ENCODE measurements at places on chromosomes 12 and 14.

DNA sequence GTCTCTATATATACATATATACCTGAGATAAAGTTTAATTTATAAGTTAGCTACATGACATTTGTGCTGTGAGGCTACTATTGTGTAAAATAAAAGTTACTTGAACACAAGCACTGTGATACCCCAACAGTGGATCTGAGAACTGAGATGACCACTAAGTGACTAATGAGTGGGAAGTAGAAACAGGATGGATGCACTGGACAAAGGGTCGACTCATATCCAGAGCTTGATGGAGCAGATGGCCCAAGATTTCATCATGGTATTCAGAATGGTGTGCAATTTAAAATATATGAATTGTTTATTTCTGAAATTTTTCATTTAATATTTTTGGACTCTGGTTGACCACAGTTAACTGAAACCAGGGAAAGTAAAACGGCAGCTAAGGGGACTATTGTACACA is 908.6 kb upstream of the MDGA2 start:
- no peaks in the 10 kb centered on the region for H3K4me1 ChIP-seq
- H3K4me3 ChIP-seq: no peak overlapping the region
- H3K27ac ChIP-seq: no peak overlapping the region
- peak; percentile 88 for DNase-seq

DNA sequence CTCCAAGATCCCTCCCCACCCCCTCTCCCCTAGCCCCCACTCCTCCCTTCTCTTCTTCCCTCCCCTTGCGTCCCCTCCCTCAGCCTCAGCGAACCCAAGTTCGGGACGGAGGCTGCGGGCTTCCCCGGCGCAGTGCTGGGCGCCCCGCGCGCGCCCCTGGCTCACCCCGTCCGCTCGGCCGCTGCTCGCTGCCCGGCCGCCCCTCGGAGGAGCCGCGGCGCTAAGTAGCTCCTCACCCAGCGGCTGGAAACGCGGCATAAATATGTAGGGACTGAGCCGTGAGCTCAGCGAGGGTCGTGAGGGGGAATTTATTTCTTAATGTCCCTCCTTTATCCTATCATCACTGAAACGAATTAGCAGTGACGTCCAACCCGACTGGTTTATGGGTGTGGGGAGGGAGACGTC is at the start of gene NOS1:
NOS1 (minus strand) TSS at position 280 of the 405 bp plus-strand sequence. CDS start 30,557 bp downstream, outside the sequence.
- DNase-seq: no peak
- H3K27ac ChIP-seq: no peak within 1 kb of the TSS
- no peaks in the 10 kb centered on the region for H3K36me3 ChIP-seq
- no peak within 1 kb of the TSS for H3K4me3 ChIP-seq
- H3K4me1 ChIP-seq: no peaks in the 10 kb centered on the region
- no peaks in the 10 kb centered on the region for H3K27me3 ChIP-seq

GRCh38 chr14:31578266-31578665 is 17.1 kb downstream of the NUBPL start:
- no peak for DNase-seq
- H3K36me3 ChIP-seq: no peaks in the 10 kb centered on the region
- H3K4me3 ChIP-seq: no peak overlapping the region
- H3K27ac ChIP-seq: no peak overlapping the region

- peak; percentile 11 for DNase-seq
- peaks cover 2% of the 10 kb centered on the region for H3K27me3 ChIP-seq
- no peaks in the 10 kb centered on the region for H3K36me3 ChIP-seq
- H3K27ac ChIP-seq: no peak overlapping the region
- no peaks in the 10 kb centered on the region for H3K4me1 ChIP-seq
These were observed 13.5 kb upstream of the NRDE2 start for GRCh38 chr14:90345239-90345557.
